ENCODE measurements at places on chromosomes 1 and 21.

GRCh38 chr1:65209005-65209885, 61.2 kb downstream of the AK4 start:
- DNase-seq = peak; percentile 46

DNA sequence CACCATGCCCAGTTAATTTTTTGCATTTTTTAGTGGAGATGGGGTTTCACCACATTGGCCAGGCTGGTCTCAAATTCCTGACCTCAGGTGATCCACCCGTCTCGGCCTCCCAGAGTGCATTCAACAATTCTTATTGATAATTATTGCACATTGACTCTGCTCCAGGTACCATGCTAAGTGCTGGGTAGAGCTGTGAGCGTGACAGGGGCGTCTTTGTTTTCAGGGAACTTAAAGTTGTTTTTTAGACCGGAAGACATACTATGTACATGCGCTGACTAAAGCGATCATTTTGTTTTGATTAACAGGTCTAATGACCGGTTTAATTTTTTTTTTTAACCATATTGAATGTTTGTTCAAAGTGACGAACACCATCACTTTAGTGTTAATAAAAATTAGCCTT, 4.0 kb downstream of the CD247 start:
- no peak for DNase-seq

- DNase-seq = no peak
Measured at GRCh38 chr1:185541871-185542301, 192.3 kb upstream of the HMCN1 start.

DNA sequence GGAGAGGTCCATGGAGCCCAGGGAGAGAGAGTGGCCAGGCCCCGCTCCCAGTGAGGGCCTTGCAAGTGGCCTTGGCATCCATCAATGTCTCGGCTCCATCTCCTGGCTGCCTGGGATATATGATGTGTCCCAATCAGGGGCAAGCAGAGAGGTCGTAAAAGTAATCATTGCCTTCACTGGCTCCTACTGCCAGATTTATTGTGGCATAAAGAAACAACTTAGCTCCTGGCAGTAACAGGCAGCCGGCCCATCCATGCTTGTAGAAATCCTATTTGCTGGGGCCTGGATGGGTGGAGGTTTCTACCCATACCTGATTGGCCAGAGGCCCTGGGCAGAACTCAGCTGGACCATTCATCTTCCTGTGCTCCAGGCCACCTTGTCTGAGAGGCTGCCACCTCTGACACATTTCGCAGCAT, 272.6 kb downstream of the MATN1 start:
- no peak for DNase-seq

DNA sequence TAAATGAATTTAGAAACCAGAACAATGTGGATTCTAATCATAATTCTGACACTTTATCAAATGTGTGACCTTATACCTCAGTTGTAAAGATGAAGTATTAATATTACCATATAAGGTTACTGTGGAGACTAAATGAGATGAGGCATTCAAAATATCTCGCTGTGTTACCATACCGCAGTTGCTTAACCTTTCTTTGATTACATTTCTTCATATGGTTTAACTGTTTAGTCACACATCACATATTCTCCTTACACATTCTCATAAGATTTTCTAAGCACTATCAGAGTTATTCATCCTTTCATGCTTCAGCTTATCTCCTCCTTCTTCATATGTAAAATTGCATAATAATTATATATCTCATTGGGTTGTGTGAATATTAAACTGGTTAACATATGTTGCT, 88.9 kb downstream of the LRRC53 start:
- DNase-seq = no peak

GRCh38 chr21:42547906-42548365, 34.3 kb downstream of the SLC37A1 start:
- DNase-seq = no peak

DNA sequence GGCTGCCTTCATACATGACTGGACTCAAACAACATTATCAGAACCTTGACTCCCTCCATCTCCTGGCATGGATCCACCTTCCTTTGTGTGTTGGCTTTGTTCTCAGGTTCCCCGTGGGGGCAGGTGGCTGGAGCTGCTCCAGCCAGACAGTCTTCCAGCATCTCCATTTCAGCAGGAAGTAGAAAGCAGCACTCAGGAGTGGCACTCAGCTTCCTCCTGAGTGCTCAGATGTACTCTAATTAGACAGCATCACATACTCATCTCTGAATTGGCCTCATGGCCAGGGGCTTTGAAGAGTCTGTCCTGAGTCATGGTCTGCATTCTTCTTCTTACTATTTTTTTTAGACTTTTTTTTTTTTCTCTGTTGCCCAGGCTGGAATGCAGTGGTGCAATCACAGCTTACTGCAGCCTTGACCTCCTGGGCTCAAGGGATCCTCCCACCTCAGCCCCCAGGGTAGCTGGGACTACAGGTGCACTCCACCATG, 27.9 kb downstream of the OVAAL start:
- DNase-seq = peak; percentile 84

DNA sequence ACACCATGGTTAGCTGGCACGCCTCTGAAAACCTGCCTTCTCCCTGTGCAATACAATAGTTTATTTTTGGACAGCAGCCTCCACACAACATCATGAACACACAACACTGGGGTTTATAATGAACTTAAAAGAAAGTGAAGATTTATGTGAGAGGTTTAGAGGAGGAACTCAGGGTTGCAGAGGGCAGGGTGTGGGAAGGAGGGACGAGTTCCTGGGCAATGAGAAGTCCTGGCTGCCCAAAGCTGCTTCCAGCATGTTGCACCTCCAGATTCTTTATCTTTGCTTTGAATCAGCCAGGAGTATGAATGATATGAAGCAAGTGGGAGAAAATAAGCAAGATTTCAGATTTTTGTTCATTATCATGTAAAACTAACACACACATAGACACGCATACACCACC, 11.3 kb upstream of the LRRC8D start:
- no peak for DNase-seq

- DNase-seq = no peak
Measured at GRCh38 chr1:171513743-171514142, 28.4 kb downstream of the PRRC2C start.

GRCh38 chr1:109801791-109802135, 38.0 kb upstream of the EPS8L3 start:
- DNase-seq = no peak

DNA sequence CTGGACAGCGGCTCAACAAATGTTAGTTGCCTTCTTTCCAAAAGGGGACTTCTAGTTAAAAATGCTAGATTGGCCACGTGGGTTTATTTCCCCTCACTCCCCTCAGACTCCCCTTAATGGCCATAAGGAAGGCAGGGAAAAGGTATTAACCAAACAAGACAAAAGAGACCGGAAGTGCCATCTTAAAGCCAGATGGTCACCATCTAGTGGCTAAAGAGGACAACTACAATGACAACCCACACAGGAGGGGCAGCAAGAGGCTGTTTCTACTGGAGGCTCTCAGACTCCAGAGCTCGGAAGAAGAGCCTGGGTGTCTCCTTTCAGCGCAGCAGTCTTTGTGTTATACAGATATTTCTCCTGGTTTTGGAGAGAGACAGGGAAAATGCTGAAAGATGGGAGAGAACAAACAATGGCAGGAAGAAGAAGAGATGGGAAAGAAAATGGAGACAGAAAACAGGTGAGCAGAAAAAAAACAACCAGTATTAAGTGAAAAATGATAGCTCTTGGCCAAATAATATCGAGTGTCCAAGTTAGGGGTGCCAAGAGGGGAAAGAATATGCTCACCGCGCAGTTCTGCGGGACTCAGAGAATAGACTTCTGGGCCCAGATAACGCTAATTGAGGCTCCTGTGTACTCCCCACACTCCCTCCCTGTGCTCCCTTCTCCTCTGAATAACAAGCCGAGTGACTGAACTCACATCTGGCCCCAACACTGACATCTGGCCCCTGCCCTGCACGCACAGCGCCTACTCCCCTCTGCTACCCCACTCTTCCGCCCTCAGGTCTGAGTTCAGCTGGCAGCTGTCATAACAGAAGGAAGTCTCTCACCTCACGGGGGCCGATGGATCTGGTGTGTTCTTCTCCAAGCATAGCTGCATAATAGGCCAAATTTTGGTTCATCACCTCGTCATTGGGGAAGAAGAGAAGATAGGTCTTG, 9.6 kb downstream of the P3H1 start:
- no peak for DNase-seq

DNA sequence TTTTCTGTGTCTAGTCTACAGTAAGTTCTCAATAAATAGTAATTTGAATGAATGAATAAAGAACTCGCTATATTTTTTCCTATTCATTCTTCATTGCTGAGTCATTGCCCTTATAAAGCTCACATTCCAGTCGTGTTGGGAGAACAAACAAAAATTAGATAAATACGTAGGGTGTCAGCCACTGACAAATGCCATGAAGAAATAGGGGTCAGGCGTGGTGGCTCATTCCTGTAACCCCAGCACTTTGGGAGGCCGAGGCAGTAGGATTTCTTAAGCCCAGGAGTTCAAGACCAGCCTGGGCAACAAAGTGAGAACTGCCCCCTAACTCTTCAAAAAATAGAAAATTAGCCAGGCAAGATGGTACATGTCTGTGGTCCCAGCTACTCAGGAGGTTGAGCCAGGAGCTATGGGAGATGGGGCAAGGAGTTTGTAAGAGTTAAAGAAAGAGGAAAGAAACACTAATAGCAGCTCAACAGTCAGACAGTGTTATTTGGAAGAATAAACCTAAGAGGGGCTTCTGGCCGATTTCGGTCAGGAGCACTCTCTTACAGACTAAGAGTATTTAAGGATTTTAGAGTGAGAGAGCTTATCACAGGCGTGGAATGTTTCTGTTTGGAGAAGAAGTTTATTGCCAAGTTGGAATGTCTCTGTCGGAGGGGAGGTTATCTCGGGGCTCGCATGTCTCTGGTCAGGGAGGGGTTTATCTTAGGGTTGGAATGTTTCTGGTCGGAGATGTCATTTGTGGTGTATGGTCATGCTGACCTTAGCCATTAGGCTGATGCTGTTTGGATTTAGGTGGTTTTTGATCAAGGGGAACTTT, 1.8 kb upstream of the CHML start:
- no peak for DNase-seq

GRCh38 chr1:36866169-36866814, 168.0 kb downstream of the GRIK3 start:
- no peak for DNase-seq

- no peak for DNase-seq
Measured at GRCh38 chr1:214349008-214349407, 68.0 kb downstream of the SMYD2 start.

- DNase-seq = no peak
Measured at GRCh38 chr1:169624912-169625311, 5.0 kb downstream of the SELP start.

- no peak for DNase-seq
Measured at GRCh38 chr1:195962051-195962450, 646.2 kb downstream of the KCNT2 start.

GRCh38 chr1:20449735-20450311, 36.2 kb downstream of the CAMK2N1 start:
- no peak for DNase-seq

DNA sequence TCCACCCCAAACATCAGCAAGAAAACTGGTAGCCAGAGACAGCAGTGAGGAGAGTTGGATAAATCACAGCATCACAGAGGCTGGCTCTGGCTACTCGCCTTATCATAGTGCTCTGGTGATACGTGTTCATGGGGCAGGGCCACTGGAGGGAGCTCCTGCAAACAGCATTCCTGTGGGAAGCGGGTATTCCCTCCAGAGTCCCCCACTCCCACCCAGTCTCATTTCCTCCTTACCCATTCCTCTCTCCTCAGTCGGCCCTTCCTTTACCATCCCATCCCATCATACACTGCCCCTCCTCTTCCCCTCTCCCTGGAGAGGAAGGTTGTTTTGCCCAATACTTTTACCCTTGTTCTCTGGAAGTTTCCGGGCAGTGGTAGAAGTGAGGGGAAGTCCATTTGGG, 7.1 kb downstream of the NHLH2 start:
- DNase-seq = no peak

- DNase-seq = no peak
Measured at GRCh38 chr1:220757441-220757840, 9.3 kb downstream of the MTARC2 start.

GRCh38 chr1:37410815-37411214, 63.6 kb upstream of the ZC3H12A start:
- peak; percentile 53 for DNase-seq

- DNase-seq = peak; percentile 42
Measured at GRCh38 chr1:180181048-180181447, 26.4 kb downstream of the QSOX1 start.

GRCh38 chr1:26234644-26235370, 807 bp downstream of the CEP85 start:
- no peak for DNase-seq

DNA sequence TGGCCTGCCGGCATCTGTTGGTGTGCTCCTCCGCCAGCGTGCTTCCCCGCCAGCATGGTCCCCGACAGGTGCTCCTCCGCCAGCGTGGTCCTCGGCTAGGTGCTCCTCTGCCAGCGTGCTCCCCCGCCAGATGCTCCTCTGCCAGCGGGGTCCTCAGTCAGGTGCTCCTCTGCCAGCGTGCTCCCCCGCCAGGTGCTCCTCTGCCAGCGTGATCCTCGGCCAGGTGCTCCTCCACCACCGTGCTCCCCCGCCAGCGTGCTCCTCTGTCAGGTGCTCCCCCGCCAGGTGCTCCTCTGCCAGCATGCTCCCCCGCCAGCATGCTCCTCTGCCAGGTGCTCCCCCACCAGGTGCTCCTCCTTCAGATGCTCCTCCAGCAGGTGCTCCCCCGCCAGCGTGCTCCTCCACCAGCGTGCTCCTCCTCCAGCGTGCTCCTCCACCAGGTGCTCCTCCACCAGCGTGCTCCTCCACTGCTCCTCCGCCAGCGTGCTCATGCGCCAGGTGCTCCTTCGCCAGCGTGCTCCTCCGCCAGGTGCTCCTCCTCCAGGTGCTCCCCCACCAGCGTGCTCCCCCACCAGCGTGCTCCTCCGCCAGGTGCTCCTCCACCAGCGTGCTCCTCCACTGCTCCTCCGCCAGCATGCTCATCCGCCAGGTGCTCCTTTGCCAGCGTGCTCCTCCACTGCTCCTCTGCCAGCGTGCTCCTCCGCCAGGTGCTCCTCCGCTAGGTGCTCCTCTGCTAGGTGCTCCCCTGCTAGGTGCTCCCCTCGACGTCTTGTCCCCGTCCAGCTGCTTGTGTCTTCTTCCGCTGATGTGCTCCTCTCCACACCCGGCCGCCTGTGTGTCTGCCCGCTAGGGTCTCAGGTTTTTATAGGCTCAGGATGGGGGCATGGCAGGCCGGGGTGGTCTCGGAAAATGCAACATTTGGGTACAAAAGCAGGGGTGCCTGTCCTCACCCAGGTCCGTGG, 223.0 kb downstream of the NRIP1 start:
- DNase-seq = no peak

DNA sequence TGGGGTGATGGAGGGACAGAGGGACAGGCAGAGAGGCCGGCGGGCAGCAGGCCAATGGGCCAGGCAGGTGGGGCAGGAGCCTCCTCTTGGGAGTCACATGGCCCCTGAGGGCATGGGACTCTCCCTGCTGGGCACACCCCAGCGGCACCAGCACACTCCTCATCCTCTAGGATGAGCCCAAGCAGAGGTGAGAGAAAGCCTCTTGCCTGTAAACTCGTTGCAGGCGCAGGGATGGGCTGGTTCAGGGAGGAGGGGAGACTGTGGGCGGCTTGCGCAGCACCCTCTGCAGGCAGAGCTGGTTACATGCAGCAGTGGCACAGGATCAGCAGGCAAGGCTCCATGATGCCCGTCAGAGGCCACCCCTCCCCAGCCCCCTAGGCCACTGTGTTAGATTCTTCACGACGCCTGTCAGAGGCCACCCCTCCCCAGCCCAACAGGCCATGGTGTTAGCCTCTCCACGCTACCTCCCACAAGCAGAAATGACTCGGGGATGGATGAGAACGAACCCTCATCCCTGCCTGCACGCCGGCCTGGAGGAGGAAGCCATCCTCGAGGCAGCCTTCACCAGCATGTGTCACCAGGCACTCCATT, 209.7 kb upstream of the VAMP3 start:
- no peak for DNase-seq

GRCh38 chr1:28249013-28249865, 10.1 kb upstream of the SESN2 start:
- no peak for DNase-seq

Data from testis (tissue), 5 donors.